NCI-H1092 (cell line): ENCODE measurements at places on chromosomes 11 and 22.
A peak's percentile ranks its signal among the peaks of the same experiment; 100 is the strongest.

GRCh38 chr11:13963169-13963948, 836 bp downstream of the SPON1 start:
- DNase-seq, result no peak

DNA sequence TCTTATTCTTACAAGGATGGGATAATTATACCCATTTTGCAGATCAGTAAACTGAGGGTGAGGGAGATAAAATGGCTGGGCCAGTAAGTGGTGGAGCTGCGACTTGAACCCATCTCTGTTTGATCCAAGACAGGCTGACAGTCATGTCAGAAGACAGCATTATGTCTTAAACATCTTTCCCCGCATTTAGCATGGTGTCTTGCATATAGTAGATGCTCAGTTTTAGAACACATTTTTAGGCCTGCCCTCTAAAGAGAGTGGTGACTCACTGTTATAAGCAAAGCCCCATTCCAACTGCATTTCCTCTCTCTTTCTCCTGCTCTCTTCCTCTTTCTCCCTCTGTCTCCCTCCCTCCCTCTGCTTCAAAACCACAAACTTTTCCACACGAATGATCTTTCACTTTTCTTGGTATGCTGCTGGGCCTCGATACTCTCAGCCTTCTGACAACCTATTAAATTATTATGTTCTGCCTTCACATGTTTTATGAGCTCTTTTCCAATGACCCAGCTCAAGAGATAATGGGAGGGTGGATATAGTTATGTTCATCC, 25.2 kb downstream of the CWC15 start:
- DNase-seq, result no peak

DNA sequence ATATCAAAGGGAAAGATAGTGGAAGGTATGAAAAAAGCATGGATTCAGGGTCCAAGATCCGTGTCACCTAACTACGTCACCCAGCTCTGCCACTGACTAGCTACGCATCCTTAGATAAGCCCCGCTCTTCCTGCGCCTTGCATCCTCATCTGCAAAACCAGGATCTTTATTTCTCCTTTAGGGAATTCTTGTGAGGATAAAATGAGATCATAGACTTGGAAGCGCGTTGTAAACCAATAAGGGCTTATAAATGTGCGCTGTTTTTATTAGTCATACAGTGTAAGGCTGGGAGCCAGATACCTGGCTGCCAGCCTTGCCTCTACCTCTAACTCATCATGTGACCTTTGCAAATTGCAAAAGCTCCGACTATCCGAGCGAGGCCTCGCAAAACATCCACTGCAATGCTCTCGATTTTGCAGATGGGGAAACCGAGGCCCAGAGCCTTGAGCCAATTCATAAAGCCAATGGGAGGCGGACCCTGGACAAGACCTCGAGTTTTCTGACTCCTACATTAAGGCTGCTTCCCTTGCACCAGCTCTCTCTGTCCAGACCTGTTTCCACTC, 753 bp downstream of the PRPF19 start:
- no peak for DNase-seq

- DNase-seq, result no peak
Observed at GRCh38 chr22:20588092-20588842, 80.9 kb downstream of the MED15 start.

GRCh38 chr11:10659339-10660216, 34.0 kb downstream of the IRAG1 start:
- no peak for DNase-seq

DNA sequence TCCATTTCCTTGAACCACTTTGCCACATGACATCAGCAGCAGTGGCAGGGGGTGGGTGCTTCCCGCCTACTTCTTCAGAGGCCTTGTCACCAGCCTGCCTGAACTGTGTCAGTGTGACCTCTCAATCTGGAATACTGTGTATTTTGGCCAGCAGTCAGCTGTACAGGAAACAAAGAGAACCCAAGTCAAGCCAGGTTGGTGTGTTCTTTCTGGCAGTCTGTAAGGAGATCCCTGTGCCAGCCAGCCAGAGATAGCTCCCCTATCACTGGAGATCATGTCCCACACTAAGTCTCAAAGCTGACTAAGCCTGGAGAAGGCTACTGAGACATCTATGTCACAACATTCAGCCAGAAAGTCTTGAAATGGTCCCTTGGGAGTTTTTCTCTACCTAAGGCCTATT, 142.1 kb downstream of the TRPC6 start:
- DNase-seq, result no peak

- DNase-seq, result no peak
Observed at GRCh38 chr11:69703768-69704507, at the start of gene FGF19. TSS of gene FGF19 (minus strand) at chr11:69704022. CDS start at chr11:69703876, 146 bp downstream.

DNA sequence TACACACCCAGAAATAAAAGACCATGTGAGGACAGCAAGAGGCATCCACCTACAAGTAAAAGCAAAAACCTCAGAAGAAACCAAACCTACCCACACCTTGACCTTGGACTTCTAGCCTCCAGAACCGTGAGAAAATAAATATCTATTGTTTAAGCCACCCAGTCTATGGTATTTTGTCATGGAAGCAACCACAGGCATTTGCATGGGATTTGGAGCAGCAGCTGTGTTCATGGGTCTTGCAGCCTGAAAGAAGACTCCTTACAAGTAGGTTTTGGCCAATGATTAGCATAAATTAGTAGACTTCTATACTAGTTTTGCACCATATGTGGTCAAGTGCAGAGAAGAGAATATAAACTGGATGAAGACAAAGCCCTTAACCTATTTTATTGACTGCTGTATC, 27.9 kb downstream of the FSHB start:
- no peak for DNase-seq

GRCh38 chr22:40203572-40203971, 25.8 kb downstream of the TNRC6B start:
- DNase-seq, result peak; percentile 17

- DNase-seq, result no peak
Observed at GRCh38 chr22:40276996-40277823, 69.1 kb upstream of the ADSL start.

DNA sequence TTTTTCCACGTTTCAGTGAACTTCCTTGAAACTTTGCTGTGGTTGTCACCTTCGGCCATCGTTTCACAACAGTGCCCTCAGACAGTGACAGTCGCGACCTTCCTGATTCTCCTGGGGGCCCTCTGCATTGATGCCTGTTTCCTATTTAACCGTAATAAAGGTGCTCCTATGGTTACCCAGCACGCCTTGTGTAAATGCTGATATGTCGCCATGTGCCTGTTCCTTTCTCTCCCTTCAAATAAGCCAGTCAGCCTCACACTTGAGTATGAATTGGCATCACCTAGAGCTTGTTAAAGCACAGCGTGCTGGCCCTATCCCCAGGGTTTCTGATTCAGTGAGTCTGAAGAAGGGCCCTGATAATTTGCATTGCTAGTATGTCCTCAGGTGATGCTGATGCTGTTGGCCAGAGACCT, 104.8 kb downstream of the MICAL2 start:
- peak; percentile 79 for DNase-seq

GRCh38 chr11:65016705-65017104, 2.7 kb downstream of the ARL2 start:
- no peak for DNase-seq

- DNase-seq, result no peak
Observed at GRCh38 chr11:909406-909805, 1.2 kb downstream of the CHID1 start.

GRCh38 chr11:67544616-67545242, 21.5 kb upstream of the CABP2 start:
- DNase-seq, result no peak

- DNase-seq, result no peak
Observed at GRCh38 chr11:87597725-87598124, 560.0 kb downstream of the TMEM135 start.

DNA sequence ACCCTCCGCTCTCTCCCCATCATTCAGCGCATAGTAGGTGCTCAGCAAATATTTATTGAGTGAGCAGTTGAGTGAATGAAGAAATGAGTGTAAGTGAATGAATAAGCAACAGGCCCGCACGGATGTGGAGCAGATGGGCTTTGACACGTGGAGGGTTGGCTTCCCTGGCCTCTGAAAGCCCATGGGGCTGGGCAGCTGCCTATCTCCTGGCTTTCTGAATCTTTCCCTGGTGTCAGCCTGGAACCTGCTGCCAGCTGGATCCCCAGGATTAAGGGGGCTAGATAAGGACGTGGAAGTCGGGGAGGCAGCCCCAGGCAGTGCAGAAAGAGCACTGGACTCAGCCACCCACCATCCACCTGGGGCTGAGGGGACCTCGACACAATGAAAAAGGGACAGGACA, 12.6 kb downstream of the IL2RB start:
- DNase-seq, result no peak

DNA sequence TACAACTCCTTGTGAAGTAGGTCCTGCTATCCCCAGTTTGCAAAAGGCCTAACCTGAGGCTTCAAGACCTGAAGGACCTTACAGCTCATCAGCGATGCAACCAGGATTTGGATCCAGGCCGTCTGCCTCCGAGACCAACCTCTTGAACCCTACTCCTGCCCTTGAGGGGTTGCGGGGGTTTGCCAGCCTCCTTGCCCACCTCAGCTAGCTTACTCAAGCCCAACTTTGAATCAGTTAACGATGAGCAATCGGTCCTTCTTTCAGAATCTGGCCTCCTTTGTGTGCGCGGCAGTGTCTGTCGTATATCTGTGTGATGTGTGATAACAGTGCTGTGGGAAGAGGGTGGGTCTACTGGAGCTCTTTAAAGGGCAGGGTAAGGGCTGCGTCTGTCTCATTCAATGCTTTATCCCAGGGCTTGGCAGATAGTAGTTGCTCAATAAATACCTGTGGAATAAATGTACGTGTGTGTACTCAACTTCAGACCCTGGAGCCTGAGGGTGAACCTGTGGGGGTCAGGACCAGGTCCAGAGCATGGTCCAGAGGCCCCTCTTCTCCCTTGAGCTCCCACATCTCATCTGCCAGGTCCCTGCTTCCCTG, 3.2 kb downstream of the CHRM1 start:
- no peak for DNase-seq

GRCh38 chr11:70751142-70751734, 352.9 kb downstream of the CTTN start:
- DNase-seq, result no peak

DNA sequence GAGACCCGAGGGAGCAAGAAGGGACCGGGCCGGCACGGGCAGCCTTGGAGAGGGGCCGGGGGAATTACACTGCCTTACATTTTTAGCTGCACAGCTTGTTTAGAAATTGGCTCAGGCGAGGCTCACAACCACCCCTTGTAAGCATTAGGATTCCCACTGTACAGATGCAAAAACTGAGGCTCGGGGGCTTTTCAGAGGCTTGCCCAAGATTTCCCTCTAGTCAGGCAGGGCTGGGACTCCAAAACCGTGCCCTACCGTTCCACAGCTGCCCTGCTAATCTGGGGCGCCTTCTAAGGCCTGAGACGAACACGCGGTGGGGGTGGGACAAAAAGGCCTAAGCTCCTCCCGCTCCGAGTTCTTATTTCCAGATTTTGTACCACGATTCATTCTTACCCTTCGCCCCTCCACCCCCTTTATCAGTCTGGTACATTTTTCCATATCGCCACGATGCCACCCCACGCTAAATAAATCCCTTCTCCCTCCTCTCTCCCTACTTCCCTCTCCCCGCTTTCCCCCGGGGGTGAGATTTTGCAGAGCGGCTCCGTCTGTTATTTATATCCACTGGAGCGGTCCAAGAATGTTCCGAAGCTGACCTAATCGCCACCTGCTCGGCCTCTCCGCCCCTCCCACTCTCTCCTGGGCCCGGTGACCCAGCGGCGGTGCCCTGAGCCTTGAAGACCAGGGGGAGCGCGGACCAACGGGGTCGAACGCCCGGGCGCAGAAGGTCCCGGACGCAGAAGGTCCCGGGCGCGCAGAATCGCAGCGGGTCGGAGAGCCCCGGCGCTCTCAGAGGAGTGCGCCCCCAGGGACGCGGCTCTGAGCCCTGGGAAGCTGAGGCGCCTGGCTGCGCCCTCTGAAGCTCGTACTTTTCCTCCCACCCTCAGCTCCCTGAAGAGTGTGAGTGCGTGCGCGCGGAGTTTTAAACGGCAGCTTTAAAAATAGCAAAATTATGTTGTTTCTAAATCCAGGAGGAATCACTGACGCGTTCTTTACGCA, 764 bp upstream of the PACSIN3 start:
- no peak for DNase-seq

GRCh38 chr11:76910620-76911414, 50.1 kb downstream of the ACER3 start:
- no peak for DNase-seq

DNA sequence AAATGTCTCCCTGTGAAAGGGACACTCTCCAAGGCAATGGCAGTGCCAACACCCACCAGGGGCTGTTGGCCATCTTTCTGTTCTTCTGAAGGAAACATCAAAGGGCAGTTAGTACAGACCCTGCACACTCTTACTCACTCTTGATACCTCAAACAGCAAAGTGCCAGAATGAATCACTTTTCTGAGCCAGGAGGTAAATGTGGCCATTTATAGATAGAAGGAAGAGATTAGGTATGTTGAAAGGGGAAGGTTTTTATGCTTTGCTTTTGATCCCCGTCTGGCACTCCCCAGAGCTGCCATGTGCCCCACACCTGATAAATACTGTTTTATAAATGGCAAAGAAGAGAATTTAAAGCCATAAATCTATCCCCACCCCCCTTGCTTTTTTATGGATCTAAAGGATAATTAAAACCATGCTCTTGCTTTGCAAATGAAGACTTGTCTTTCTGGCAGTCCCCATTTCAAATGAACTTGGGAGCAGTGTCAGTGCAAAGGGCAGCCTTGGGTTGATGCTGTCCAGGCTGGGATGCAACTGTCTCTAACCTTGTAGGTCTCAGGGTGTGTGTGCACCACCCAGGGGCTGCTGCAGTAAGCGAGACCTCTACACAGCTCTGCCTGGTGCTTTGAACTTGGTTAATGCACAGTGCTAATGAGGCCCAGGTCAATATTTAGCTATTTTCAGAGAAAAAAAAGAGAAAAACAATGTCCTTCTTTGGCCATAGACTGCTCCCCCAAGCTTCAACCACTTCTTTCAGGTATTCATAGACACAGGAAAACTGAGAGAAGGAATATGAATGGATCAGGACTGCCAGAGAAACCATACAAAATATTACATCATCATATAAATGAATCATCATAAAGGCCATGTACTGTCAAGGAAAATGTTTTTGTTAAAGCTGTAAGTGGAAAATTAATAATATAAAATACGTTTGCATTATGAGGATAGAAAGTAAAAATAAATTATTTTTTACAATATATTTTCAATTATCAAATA, 207.5 kb downstream of the ETS1 start:
- no peak for DNase-seq

DNA sequence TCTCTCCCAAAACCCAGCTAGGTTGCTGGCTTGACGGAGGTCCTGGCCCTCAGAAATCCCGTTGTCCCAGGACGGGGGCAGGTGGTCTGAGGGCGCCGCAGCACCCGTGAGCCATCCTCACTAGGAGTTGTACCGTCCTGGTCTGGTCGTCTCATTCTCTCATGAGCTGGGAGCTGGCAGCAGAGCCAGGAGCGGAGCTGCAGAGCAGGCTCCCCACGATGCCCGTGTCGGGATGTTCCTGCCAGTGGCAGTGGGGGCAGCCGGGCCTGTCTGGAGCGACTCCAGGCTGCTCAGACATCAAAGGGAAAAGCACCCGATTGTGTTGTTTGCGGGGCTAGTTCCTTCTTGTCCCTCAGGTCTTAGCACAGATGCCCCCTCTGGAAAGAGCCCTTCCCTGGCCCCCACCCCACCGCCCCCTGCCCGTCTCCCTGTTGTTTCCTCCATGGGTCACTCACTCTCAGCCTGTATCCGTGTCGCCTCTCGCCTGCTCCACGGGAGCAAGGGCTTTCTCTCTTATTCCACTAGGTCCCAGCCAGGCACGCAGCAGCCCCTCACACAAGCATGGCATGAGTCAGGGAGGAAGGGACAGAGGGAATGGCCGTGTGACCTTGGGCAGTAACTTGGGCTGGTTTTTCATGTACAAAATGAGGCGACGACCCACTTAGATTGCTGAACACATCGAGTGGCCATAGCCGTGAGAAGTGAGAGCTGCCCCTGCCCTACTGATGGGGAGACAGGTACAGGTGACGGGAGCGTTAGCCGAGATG, 23.2 kb upstream of the MGAT3 start:
- DNase-seq, result no peak

- DNase-seq, result peak; percentile 81
Observed at GRCh38 chr11:119196833-119197483, 9.2 kb upstream of the CBL start.
